CD4-positive, alpha-beta T cell treated with Interleukin-12 subunit alpha and Interleukin-12 subunit beta, for 1 hour (primary cell): ENCODE measurements at places on chromosomes 16 and 17.

DNA sequence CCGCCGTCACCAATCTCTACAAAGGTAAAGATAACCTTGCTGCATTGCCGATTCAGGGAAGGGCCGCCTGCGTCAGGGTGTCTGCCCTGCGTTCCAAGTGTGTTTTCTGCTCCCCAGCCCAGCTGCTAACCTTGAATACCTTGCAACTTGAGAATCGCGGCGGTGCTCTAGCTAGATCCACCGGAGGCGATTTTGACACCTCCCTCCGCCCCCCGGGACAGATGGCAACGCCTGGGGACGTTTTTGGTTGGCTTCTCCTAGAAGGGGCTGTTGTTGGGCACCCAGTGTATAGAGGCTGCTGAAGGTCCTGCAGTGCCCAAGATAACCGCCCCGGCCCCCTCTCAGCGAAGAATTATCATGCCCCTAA, 1.5 kb downstream of the HAPSTR1 start:
- DNase-seq = no peak

DNA sequence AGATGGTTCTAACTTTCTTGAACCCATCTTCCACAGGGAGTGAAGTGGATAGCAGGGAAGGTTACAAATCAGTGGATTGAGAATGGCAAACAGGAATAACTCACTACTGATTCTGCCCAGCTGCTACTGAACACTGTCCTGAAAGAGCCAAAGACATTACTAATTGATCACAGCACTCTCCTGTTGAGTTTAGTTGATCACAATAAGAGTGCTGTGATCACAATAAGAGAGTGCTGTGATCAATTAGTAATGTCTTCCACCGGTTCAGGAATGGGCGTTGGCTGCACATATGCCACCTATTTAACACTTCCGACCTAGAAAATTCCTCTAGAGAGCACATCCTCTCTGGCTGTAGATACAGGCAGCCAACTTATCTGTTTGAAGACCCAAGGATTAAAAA, 11.4 kb downstream of the CFAP97D1 start:
- DNase-seq = peak; percentile 25

DNA sequence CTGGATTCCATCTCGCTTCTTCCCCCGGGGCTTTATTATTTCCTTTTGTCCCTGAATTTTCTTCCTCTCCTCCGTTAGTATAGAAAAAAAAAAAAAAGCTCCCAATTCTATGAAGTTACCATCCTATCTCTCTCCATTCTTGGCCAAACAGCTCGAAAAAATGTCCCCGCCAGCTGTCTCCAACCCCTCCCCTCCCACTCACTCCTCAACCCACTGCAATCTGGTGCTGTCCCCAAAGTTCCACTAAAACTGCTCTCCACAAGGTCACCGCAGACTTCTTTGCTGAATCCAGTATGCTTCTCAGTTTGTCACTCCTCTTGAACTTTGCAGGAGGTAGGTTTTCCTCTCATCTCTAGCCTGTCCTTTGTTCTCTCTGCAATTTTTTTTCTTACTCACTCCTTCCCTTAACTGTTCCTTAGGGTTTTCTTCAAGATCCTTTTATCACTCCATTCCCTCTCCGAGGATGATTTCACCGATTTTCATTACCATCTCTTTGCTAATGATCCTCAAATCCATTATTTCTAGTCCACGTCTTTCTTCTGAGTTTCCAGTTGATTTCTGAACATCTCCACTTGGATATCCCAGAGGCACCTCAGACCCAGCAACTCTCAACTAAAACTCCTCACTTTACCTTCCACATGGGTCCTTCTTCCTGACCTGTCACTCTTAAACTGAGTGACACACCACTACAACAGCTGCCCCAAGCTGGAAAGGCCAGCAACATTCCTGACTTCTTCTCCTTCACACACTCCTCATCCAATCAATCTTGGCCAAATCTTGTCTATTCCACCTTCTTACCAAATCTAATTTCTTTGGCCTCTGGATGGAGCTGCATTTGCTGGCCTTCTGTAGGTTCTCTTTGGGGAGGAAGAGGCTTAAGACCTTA, 1.5 kb upstream of the SUMO2 start:
- no peak for DNase-seq

DNA sequence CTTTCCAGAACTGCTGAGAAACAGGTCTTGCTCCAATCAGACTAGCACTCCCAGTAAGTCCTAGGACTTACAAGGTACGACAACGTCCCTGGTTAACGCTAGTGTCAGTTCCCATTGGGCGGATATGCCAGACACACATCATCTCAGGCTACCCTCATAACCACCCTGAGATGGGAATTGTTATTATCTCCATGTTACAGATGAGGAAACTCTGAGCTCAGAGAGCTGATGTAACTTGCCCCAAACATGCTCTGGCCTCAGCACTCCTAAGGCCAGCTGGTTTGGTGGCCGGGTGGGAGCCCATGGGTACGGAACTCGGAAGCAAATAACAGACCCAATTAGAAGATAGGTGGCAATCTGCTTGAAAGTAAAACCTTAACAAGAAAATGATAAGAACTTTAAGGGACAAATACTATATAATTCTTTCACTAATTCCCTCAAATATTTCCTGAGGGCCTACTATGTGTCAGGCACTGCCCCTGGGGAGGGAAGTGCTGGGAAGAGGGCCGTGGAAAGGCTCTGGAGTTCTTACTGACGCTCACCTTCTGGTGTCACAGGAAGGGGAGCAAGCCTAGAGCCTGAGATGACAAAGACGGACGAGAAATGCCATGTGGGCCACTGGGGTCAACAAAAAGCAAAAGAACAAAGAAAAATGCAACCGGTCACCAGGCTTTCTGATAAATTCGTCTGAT, 6.9 kb downstream of the CREBBP start:
- no peak for DNase-seq

DNA sequence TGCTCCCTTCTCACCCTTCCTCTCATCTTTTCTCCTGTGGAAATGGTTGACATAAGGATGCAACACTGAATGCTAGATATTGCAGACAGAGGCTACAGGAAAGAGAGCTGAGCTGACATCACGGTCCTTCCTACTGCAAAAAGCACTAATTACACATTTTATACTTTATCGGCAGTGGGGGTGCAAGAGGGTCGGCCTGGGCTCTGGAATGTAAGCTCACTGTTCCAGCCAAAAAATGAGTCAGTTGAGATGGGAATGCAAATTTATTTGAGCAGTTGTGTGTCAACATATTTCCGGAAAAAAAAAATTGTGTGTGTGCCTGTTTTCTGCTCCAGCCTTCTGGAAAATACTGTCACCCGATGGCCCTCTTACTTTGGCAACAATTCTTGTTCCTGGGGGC, 14.1 kb upstream of the MRTFB start:
- DNase-seq = no peak

DNA sequence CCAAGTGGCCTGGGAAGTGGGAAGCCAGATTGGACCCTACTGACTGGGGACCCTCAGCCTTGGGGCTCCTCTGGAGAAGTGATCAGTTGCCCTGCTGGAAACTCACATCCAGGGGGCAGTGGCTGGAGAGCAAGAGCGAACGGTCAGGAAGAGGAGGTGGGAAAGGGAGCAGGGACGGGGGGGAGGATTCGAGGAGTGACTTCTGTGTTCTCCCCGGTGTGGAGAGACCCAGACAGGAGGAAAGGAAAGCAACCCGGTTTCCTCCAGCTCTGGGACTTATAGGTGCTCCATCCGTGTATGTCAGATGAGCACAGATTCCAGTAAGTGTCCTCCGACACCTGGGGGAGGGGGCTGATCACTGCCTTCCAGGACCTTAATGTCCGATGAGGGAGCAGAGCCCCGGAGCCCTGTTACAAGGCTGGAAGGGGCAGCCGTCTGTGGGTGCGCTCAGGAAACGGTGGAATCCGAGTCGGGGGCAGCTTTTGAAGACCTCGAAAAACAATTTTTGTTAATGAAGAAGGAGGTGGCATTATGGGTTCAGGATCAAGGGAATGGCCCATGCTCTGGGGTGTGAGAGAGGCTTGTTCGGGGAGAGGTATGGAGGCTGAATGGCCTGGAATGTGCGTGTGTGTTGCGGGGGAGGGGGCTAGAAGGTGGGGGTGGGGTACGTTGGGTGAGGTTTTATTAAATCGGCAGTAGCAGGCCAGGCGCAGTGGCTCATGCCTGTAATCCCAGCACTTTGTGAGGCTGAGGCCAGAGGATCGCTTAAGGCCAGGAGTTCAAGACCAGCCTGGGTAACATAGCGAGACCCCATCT, 34.8 kb upstream of the NDRG4 start:
- no peak for DNase-seq

GRCh38 chr17:70955441-70955840, 786.1 kb downstream of the KCNJ2 start:
- DNase-seq = no peak
